ENCODE measurements at places on chromosomes 3 and 15.

- no peak for DNase-seq
These were observed 93.5 kb downstream of the RFX7 start for GRCh38 chr15:56150204-56150603.

GRCh38 chr15:52808441-52808840, 18.3 kb upstream of the ONECUT1 start:
- no peak for DNase-seq

DNA sequence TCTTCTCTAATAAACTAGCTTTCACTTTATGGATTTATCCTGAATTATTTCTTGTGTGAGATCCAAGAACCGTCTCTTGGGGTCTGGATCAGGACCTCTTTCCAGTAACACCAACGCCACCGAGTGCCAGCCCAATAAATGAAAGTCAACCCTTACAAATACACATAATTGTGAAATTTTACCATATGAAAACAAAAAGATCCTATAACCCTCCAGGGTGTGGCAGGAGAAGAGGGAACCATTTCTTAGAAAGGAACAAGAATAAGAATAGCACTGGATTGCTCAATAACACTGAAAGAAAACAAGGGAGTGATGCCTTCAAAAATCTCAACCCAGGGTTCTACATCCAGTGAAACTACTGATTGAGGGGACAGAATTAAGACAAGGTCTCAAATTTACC, 51.6 kb upstream of the ACKR4 start:
- no peak for DNase-seq

DNA sequence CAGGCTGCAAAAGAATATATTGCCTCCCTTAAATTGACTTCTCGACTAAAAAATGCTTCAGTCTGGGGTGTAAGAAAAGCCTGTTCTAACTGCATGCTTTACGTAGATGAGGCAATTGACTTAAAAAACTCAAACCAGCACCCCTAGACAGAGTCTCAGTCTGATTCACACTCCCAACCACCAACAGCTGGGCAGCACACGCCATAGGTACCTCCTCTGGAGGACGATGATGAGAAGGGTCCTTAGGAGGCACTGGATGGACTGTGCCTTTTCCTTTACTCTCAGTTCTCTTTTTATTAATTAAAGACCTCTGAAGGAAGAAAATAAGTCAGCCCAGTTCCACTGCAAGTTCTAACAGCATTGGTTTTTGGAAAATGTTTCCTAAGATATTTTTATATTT, 175.0 kb downstream of the PDZRN3 start:
- no peak for DNase-seq

- DNase-seq: no peak
These were observed 58.6 kb downstream of the SIDT1 start for GRCh38 chr3:113590983-113591382.

DNA sequence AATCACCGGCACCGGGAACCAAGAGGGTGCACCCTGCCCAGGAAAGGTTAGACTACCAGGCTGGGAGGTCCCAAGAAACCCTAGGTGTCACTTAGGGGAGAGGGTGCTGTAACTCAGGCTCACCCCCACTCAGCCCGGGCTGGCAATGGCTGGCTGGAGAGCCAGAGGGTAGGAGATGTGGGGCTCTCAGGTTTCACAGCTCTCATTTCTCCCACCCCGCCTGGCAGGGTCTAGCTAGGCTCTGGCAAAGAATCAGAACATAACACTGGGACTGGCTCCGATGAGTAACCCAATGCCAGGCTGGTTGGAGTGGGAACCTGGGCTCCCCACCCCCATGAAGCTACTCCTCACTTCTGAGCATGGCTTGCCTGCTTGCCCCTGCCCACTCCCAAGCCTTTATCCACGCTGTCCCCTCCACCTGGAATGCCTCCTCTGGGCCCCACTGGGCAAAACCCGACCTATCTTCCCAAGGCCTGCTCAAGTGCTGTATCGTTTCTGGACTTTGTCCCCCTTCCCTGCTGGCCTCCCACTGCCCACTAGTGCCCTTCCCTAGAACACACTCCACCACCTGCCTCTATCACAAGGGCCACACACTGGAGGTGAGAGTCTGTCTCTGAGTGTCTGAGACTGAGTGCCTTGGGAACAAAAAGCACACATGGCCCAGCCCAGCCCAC, 2.0 kb downstream of the CIB2 start:
- no peak for DNase-seq

DNA sequence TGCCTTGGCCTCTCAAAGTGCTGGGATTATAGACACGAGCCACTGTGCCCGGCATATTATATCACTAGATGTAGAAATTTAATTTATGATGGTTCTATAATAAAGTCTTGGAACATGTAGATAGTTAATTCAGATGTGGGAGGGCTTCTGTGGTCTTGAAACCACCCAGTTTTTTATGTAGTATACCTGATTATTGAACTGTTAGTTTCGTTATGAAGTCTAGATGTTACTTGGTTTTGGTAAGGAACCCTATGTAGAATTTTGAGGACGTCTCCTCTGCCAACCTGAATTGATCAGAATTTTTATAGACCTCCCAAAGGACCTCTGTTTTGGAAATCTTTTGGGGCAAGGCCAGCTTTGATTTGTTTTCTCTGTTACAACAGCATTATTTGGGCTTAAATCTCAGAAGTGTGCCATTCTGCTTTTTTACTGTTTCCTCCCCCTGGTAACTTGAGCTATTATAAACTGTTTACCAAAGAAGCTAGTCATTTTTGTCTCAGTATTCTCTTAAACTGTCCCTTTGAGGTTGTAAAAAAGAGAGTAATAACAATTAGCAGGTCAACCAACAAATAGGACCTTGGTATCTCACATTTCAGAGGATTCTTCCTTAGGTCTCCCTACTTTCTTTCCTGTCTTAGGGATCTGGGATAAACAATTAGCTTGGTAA, 20.8 kb downstream of the AKAP13 start:
- DNase-seq: no peak

DNA sequence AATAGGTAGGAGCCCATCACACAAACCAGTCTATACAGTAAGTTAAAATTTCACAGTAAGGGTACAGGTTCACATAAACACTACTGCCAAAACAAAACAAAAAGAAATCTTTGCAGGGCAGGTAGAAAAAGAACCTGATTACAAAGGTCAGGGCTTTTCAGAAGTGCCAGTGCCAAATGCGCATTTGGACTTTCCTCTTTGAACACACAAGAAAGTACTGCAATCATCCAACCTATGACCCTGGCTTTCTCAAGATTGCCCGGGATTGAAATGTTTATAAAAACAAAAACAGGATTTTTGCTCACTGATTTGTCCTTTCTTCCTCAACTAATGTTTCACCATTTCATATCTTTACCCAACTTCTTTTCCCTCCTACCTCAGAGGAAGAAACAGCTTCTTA, 47.4 kb downstream of the CBLB start:
- DNase-seq: no peak

- DNase-seq: no peak
These were observed 59.2 kb downstream of the AAGAB start for GRCh38 chr15:67195305-67195704.

DNA sequence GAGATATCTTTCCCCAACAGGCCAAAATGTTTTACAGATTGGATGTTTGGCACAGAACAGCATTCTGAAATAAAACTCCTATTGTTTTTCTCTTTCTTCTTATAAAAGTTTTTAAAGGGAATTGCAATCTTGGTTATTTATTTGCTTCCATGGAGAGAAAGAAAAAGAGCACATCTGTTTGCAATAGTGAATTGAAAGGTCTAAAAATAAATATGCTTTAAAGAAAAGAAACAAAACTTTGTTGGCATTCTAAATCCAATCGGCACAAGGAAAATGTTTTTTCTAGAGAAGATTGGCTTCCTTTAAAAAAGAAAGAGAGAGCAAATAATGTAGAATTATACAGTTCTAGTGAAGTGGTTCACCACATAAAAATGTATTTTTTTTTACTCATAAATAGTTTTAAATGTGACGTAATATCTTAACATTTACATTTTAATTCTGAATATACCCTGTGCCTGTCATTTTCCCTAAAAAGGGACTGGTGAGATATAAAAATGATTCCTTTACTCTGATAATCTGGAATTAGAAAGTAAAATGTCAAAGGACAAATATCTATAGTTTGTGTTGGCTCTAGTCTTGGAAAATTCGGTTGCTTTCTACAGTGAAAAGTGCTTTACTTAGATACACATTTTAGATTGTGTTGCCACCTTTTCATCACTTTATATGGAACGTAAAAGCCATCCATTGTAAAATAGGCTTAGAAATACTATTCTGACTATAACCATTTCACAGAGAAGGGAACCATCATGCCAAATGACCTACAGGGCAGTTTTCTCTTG, 257.4 kb upstream of the CBLB start:
- DNase-seq: no peak

DNA sequence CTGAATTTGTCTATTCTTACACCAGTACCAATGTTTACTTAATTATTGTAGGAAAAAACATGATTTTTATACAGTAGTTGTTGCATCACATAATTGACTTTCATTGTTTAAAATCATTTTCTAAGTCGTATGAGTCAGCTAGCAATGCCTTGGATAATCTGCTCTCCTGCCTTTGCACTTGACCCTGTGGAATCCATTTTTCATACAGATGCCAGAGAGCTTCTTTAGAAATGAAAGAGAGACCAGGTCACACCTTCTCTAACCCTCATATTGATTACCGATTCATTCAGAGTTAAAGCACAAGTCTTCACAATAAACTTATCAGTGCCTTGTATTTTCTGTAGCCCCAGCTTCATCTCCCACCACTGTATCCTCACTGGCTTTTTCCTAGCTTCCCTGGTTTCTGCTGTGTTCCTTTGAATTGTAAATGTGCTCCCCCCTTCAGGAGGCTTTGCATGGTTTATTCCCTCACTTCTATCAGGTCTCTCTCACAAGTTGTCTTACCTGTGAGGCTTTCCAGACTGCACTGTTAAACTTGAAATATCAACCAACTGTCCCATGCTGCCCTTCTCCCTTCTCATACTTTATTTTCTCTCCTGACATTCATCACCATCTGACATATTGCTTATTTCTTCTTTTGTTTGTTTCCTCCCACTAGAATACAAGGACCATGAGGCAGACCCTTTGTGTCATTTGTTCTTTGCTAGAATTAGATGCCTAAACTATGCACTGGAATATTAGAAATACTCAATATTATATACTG, 662.0 kb upstream of the GBE1 start:
- no peak for DNase-seq

DNA sequence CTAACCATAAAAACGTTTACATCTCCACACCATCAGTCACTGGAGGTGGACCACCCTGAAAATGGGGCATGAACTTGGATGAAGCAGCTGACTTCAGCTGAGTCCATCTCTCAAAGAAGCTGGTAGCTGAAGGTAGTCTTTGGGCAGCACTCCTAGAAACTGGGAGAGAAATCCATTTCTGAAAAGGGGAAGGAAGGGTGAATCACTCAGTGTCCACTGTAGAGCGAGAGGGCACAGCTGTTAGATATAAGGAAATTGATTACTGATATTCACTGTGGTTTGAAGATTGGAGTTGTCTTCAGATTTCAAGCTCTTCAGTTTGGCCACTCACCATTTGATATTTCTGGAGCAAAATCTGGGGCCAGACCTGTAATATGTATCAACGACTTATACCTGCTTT, 499.0 kb upstream of the UBE2E2 start:
- no peak for DNase-seq

DNA sequence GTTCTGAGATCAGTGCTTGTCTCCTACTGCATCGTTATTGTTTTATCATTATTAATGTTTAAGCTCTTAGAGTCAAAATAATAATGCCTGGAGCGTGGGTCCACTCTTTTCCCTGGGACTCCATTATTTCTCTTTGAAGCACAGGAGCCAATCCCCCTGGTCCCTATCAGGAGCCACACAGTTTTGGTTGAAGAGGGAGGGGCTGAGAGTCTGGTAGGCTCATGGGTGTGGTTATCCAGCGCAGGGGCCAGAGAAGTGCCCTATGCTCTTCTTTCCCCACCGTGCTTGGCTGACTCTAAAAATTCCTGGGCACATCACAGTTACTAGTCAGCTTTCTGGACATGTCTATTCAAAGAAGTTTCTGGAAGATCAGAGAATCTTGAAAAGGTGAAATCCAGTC, 121.5 kb downstream of the DNAJB8 start:
- no peak for DNase-seq

DNA sequence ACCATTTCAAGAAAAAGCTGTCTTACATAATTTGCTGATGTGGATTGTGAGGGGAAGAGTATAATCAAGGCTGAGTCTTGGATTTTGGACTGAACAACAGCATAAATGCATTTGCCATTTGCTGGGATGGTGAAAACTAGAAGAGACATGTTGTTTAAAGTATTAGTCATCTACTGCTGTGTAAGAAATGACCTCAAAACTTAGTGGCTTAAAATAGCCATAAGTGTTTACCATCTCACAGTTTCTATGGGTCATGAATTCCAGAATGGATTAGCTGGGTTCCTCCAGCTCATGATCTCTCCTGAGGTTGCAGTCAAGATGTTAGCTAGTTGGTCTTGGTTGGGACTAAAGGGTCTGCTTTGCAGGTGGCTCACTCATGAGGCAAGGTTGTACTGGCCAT, 66.2 kb downstream of the SCN11A start:
- DNase-seq: no peak

DNA sequence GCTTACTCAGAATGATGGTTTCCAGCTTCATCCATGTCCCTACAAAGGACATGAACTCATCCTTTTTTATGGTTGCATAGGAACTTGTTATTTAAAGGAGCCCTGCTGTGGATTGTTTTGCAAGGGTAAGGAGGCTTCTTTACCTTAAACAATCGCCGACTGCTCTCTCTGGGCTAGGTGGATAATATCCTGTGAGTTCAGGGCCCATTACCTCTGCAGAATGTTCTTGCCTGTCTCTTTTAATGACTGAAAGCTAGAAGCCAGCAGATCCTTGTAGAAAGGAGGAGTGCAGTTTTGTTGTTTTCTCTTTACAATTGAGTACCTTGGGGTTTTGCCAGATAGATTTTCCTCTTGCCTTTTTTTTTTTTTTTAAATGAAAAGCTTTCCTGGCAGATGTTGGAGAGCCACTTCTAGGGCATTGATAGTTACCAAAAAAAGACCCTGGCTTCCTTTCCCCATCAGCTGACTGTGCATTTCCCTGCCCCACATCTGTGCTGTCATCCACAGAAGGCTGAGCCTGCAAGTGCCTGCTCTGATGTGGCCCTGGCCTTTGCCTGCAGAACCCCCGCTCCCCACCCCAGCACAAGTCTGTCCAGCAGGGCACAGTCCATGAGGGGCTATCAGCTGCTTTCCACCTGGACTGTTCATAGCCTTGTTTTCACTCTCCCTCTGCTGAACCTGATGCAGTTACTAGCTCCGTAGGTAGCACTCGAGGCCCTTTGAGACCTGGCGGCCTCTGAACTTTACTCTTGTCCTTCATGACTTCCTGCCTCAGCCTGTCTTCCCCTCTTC, 113.1 kb downstream of the CHCHD6 start:
- DNase-seq: no peak

GRCh38 chr3:189363590-189364255, 192.0 kb downstream of the TPRG1 start:
- no peak for DNase-seq

- no peak for DNase-seq
These were observed 53.7 kb downstream of the NR1I2 start for GRCh38 chr3:119835556-119835955.

DNA sequence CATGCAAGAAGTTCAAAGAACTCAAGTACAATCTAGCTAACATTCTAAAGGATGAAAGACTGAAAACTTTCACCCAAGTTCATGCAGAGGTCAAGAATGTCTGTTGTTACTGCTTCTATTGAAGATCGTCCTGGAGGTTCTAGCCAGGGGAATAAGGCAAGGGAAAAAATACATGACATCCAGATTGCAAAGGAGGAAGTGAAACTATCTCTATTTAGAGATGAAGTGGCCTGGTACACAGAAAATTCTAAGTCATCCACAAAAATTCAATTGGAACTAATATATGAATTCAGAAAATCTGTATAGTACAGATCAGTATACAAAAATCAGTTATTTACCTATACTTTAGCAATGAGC, 693.0 kb downstream of the NR2F2 start:
- DNase-seq: no peak
